ENCODE measurements at places on chromosomes 1 and 21.

- no peak for DNase-seq
These were observed 808.6 kb upstream of the ADGRL4 start for GRCh38 chr1:79815115-79815514.

- DNase-seq: no peak
These were observed 50.0 kb downstream of the LACTBL1 start for GRCh38 chr1:22922640-22923039.

DNA sequence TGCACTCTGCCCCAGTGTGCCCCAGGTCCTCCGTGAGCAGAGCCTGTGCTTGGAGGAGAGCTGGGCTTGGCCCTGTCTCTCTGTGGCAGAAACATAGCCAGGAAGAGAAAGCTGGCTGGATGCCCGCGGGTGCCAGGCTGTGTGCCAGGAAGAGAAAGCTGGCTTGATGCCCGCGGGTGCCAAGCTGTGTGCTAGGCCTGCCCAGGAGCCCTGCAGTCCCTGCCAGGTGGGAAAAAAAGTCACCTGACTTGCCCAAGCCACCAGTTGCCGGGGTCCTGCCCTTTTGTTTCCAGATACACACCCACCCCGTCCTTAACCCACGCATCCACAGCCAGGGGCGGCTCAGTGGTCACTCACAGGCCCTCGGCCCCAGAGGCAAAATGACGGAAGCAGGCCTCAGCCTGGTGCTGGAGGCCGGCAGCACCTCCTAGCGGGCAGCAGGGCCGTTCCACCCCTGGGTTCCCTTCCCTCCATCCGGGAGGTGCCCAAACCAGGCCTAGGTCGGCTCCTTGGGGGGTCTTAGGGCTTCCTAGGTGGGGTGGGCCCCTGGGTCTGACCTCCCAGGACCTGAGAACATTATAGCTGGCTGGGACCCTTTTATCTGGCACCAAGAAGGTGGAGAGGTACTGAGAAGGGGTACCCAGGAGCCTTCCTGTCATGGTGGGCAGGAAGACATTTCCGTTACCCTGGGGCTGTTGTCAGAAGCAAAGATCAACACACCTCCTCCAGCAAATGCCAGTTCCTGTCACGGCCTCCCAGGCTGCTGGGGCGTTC is 9.1 kb downstream of the ITGB2 start:
- DNase-seq: peak; percentile 87

DNA sequence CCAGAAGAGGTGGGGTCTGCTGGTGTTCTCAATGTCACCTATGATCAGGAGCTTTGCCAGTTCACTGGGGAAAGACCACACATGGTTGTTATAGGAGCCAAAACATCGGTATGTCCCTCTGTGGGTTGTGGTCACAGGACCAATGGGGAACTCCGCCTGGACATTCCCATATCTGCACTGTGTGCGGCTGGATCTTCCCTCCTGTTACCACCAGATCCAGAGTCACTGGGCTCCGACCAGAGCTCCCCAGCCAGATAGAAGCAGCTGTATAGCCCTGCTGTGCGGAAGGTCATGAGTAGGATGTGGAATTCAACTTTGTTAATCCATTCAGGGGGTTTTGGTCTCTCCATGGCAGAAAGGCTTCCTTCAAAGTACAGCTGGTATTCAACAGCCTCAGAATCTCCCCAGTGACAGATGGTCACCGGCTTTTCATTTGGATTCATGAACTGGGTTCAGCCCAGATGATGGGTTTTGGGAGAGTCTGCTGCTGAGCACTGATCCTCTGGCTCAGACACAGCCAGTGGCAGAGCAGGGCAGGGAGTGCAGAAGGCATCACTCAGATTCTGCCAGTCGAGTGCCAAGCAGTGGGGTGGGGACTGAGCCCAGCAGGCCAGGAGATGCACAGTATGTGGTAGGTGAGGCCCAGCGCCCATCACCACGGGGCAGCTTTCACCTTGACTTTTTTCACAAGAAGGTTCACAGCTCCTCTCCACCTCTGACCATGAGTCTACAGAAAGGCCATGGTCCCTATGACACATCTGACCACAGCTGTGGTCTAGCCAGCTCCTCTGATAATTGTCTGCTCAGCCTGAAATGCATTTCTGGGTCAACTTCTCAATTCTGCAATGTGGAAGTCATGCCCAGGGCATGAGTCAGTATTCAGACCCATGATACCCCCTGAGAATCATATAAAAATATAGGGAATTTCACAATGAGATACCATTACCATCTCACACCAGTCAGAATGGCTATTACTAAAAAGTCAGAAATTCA is 2.9 kb upstream of the SHCBP1L start:
- DNase-seq: no peak

- no peak for DNase-seq
These were observed 155.6 kb upstream of the ZNF648 start for GRCh38 chr1:182217071-182217470.

DNA sequence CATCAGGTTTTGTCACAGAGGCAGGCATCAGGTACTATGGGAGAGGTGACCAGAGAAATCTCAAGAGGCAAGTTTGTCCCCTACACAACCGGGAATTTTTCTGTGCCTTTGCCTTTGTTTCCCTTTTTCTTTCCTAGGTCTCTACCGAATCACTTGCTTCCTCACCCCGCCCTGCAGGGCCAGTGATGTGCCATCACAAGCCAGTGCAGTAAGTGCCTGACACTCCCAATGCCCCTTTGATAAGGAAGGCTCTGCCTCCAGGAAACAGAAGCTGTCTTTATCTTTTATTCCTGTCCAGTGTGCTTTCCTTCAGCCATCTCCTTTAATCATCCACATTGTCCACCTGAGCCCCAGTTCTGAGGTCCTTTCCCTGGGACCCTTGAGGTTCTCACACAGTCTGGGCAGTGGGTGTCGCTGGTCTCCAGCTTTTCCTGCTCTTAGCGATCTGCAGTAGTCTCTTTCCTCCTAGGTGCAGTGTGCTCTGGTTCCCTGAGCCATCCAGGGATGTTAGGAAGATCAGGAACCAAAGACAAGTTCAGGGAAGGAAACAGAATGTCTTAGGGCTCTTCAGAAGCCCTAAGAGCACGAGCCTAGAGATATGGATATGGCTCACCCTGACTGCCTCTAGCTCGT is 36.6 kb downstream of the GJA5 start:
- DNase-seq: no peak

DNA sequence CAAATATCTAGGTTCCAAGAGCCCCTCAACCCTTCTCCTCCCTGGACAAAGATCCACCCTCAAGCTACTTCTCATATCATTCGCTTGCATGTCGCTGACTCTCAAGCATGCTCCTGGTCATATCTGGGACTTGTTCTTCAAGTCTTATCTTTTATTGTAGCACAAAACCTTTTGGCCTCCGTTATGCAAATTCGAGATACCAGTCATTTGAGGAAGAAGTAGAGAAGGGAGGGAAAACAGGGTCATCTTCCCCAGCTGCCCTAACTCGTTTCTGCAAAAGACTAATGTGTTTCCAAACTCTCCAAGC is 63.8 kb upstream of the ETS2 start:
- no peak for DNase-seq

- DNase-seq: no peak
These were observed 141.7 kb downstream of the NPHP4 start for GRCh38 chr1:5850503-5850902.

GRCh38 chr1:54403808-54404261 is 2.4 kb downstream of the SSBP3 start:
- DNase-seq: no peak

GRCh38 chr1:79847700-79848099 is 841.2 kb upstream of the ADGRL4 start:
- peak; percentile 24 for DNase-seq

DNA sequence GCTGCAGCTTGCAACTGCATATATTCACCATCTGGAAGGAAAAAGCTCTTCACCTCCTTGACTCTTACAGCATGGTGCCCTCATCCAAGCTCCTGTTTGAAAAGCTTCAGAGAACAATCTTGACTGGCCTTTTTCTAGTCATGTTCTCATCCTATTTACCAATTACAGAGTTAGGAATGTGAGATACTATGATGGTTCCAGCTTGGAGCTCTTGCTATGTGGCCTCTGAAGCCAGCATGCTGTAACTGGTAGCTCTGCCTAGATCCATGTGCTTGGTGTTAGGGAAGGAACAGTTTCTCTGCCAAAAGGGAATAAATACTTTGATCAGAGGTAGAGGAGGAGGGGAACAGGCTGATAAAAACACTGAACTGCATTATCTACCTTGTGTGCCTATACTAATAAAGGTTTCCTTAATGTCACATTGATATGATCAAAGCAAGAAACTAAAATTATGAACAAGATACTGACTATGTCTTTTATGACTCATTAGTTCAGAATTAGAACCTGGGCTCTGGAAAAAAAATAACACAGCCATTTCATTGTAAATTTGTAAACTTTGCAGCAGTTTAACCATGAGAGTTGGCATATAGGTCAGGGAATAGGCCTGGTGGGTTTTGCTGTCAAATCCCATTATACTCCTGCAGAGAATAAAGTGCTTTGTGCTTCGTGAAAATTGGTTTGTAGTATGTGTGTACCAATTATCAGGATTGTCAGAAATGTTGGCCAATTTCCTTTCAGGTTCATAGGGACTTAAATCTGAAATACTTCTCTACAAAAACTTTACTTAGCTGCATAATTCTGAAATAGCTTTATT is 92.7 kb downstream of the LEPR start:
- no peak for DNase-seq

- no peak for DNase-seq
These were observed 2.4 kb downstream of the GUCA2A start for GRCh38 chr1:42162181-42162580.

DNA sequence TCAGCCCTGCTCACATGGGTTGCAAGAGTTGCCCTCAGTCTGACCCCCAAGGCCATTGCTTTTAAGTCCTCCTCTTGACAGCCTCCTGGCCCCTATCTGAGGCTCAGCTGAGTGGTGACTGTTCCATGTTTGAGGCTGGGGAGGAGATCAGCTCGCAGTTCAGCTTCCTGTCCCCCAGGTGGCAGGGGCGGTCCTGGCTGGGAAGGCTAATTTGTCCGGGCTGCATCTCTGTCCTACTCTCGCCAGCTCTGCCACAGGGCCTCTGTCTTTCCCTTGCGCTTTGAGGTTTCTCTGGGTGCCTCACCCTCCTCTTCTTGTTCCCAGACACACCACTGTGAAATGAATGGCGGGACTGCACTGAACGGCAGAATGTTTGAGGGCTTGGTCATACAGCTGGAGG is 157.3 kb downstream of the KCNJ6 start:
- peak; percentile 59 for DNase-seq

DNA sequence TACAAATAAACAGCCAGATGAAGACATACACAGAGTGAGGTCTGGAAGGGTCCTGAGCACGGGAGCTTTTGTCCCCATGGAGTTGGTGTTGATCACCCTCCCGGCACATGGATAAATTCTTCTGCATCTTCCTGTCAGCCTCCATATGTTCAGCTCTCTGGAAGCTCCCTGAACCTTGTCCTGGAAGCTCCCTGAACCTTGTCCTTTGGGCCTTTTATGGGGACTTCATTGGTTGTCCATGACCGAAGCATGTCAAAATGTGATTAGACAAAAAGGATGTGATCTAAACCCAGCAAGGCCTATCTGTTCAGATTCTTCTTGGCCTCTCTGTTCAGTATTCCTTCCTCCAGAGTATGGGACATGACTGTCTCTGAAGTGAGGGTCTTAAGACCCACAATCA is 25.4 kb upstream of the RNF11 start:
- no peak for DNase-seq

- no peak for DNase-seq
These were observed 440.7 kb downstream of the CAMTA1 start for GRCh38 chr1:7225711-7226505.

All from brain (organoid and tissue), 16 donors.